ENCODE measurements at places on chromosomes 16 and 17.
A peak's percentile ranks its signal among the peaks of the same experiment; 100 is the strongest.

DNA sequence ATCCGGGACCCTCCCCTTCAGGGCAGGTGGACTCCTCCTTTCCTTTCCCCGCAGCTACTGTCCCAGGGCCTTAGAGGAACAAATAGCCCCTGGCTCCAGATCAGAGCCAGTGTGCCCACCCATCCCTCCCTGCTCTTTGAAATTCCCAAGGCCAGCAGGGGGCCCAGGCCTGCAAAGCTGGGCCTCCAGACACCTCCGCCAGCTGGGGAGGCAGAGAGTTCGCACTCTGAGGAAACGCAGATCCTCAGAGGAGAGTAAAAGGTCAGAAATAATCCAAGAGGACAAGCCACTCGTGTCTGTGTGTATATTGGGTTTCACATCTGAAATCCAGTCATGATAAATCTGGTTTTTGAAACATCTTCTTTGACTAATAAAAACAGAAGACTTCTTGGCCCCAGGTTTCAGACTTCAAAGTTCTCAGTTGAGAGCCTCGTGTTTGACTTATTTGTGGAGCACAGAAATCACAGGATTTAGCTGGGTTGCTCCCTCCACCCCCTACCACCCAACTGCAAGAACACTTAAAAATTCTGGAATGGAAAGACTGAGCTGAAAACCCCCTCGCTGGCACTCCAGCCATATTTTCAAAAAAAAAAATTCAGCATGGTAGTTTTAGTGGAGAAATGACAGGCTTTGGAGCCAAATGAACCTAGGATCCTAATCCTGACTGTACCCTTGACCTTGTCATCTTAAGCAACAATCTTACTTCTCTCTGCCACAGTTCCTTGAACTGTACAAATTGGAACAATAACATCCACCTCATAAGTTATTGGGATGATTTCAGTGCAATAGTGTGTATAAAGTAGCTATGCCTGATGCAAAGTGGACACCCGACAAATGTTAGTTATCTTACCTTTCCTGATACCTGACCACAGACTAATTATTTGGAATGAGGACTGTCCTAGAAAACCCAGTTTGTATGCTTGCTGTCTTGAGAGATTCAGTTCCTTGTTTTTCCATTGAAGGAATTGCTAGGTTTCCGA is 44.5 kb upstream of the TBX2 start:
- DNase-seq = no peak

DNA sequence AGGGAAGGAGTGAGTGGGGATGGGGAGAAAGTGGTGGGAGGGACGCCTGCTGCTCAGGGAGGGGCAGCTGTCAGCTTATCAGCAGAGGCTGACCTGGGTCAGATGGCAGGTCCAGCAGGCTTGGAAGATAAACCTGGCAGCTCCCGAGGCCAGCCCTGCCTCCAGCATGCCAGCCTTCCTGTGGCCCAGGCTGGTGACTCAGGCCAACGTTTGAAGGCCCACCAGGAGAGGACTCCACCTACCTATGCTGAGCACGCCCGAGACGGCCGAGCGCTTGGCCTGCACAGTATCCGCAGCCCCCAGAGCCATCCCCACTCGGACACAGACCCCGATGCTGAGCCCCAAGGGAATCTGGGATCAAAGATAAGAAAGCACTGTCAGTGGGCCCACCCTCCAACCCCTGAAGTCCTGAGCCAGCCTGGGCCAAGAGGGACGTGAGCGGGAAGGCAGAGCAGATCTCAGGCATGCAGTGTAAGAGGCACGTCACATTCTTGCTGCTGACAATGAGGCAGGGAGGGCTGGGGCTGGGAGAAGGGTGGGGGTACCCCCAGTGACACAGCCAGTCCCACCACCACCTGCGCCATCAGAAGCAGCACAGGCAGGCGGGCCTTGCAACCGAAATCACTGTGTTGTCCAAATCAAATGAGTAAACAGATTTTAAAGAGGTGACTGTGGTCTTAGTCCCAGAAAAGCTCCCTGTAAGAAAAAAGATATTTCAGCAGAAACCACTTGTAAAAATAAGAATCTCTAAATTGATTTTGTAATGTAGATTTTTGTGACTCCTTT is 12.4 kb downstream of the SLC47A2 start:
- DNase-seq = no peak

DNA sequence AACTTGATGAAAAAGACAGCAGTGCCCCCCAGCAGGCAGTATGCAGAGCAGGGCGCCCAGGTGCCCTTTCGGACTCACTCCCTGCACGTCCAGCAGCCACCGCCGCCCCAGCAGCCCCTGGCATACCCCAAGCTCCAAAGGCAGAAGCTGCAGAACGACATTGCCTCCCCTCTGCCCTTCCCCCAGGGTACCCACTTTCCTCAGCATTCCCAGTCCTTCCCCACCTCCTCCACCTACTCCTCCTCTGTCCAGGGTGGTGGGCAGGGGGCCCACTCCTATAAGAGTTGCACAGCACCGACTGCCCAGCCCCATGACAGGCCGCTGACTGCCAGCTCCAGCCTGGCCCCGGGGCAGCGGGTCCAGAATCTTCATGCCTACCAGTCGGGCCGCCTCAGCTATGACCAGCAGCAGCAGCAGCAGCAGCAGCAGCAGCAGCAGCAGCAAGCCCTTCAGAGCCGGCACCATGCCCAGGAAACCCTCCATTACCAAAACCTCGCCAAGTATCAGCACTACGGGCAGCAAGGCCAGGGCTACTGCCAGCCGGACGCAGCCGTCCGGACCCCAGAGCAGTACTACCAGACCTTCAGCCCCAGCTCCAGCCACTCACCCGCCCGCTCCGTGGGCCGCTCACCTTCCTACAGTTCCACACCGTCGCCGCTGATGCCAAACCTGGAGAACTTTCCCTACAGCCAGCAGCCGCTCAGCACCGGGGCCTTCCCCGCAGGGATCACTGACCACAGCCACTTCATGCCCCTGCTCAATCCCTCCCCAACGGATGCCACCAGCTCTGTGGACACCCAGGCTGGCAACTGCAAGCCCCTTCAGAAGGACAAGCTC is 43.2 kb downstream of the SREBF1 start:
- no peak for DNase-seq

GRCh38 chr17:32452281-32452680 is 8.0 kb downstream of the PSMD11 start:
- DNase-seq = no peak

DNA sequence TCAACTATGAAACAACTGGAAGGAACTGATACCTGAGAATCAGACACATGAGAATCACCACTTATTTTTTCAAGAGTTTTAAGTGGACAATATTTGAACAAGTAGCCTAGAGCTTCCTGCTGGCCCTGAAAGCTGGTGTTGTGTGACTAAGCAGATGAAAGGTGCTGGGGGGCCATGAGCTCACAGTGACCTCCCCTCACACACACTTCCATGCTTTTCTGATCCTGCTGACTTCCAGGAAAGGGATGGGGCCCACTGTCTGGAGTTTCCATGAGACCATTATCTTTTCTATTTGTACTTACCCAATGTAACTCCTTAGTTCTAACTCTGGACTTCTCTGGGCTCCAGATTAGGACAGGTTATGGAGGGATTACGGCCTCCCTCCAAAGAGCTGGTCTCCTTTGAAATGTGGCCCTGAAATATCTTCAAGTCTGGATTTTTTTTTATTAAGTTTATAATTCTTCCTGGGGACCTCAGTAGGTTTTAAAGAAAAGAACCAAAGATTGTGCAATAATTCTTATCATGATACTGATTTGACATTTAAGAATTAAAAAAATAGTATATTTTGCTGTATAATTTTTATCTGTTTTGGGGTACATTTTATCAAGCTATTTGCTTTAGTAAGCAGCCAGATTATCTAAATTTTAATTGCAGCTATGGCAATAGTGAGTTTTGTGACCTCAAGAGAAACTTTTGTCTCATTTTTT is 4.9 kb downstream of the CAPNS2 start:
- DNase-seq = no peak

DNA sequence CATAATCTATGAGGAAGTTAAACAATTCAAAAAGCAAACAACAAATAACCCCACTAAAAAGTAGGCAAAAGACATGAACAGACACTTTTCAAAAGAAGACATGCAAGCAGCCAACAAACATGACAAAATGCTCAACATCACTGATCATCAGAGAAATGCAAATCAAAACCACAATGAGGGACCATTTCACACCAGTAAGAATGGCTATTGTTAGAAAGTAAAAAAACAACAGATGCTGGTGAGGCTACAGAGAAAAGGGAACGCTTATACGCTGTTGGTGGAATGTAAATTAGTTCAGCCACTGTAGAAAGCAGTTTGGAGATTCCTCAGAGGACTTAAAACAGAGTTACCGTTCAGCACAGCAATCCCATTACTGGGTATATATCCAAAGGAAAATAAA is 24.4 kb downstream of the TNFRSF13B start:
- no peak for DNase-seq

- no peak for DNase-seq
These were observed 55.4 kb downstream of the CREBBP start for GRCh38 chr16:3825103-3825502.

DNA sequence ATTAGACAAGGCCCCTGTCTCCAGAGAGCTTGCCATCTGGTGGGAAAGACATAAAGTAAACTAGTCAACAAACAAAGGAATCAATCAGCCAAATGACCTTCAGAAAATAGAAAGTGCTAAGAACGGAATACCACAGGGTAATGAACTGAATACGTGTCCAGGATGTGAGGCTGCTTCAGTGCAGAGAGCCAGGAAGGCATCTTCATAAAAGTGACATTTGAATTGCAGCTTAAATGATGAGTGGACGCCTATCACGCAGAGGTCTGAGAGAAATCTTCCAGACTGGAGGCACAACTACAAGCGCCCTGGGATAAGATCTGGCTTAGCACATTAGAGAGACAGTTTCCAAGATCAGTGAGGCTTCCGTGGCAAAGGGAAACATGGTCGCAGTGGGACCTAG is 574.1 kb upstream of the CDH8 start:
- no peak for DNase-seq

DNA sequence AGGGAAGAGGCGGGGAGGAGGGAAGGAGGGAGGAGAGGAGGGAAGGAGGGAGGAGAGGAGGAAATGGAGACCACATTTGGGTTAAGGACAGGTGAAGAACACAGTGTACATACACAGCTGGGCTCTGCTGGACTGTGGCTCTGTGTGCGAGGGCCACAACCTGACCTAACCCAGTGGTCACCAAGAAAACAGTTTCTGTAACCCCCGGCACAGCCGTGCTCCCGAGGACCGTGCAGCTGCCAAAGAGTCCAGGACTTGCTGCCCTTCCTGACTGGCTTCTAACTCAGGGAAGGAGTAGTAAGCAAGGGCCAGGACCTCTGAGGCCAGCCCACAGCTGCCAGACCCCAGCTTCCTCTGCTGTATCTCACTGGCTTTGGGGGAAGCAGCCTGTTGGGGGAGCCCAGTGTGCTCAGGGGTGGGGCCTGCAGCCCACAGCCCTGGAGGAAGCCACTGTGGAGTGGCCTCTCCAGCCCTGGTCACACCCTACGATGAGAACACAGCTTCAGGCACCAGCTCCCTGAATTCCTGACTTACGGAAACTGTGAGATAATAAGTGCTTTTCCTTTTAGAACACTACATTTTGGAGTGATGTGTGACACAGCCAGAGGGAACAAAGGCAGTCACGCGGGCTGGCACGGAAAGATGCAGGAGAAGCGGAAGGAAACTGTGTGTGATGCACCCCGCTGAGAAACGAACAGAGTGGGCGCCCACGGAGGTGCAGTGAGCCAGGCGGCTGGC is 32.3 kb downstream of the SLC7A5 start:
- DNase-seq = no peak

GRCh38 chr16:49128740-49129139 is 152.9 kb downstream of the CBLN1 start:
- DNase-seq = no peak

GRCh38 chr17:58338841-58339754 is 10.5 kb upstream of the TSPOAP1 start:
- DNase-seq = peak; percentile 56

DNA sequence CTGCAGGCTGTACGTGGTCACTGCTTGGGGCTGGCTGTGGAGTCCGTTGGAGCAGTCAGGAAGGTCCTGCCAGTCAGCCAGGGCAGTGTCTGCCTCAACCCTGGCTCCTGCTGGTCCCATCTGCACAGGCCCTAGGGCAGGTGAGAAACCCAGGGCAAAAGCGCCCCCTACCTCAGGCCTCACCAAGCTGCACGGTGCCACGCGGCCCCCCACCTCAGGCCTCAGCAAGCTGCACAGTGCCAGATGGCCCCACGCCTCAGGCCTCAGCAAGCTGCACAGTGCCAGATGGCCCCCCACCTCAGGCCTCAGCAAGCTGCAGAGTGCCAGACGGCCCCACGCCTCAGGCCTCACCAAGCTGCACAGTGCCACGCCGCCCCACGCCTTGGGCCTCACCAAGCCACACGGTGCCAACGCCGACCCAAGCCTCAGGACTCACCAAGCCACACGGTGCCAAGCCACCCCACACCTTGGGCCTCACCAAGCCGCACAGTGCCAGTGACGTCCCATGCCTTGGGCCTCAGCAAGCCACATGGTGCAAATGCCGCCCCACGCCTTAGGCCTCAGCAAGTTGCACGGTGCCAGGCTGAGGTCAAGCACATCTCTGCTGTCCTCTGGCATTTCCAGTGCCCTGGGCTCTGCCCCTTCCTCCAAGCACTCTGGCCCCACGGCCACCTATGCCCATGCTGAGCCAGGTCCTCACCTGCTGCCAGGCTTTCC is 5.5 kb downstream of the TMEM204 start:
- DNase-seq = no peak
